ENCODE measurements at places on chromosomes 2 and 18. TPM values are rescaled to one million over a fixed set of nuclear protein-coding genes. Genes with fewer than 3 reads are reported as not detected.

The RIF1 gene
- polyA plus RNA-seq: 89.3 TPM

The AMER3 gene
- polyA plus RNA-seq: not detected

The AFTPH gene
- polyA plus RNA-seq: 19.9 TPM

DNA sequence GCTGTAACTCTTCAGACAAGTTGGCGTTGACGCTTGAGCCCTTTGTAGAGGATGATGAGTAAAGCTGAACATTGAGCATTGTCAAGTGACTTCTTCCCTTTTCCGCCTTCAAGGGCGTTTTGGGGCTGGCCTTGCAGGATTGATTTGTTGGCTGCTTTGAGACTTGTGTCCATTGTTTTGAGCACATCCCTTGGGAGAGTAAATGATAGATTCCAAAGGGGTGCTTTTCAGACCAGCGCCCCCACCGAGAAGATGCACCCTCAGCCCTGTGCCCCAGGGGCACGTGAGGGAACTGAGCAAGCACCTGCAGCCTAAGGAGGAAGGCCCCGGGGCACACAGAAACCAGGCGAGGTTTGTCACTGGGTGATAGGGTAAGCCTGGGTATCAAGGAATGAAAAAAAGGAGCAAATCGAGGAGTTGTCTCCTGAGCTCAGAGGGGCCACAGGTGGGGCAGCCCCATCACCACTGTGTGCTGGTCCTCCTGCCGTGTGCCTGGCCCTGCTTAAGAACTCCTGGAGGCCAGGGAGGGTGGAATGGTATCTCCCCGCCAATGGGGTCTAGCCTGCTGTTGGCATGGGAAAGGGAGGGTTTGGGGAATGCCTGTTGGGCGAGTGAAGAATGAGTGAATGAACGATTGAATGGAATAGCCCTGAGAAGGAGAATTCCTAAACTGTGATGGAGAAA lies 64.0 kb downstream of the RAB31 start:
- no peak for DNase-seq

GRCh38 chr2:118845005-118845521 lies 2.4 kb downstream of the EN1 start:
- DNase-seq: no peak

- DNase-seq: no peak
Observed at GRCh38 chr2:233075141-233075965, 15.2 kb downstream of the INPP5D start.

DNA sequence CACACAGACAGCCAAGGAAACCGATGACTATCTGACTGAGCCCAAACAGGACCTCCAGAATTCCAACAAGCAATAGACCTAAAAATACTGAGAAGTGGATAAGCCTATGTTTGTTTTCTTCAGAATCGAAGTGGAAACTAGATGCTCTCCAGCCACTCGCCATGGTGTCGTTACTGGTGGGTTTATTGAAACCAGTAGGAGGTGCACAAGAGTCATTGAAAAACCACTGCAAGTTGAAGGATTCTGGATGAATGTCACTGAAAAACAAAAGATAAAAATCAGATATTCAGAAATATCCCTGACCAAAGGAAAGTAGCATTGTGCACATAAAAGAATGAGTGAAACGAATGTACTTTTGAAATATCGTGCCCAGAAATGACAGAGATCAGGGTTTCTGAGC lies 15.3 kb downstream of the TM4SF20 start:
- DNase-seq: no peak

Measured in hindlimb muscle (tissue), 1 donor.